T-helper 1 cell (primary cell): ENCODE measurements at places on chromosomes 6 and 20.

- DNase-seq = no peak
Measured at GRCh38 chr6:152130441-152130840, 323.0 kb downstream of the ESR1 start.

- DNase-seq = no peak
Measured at GRCh38 chr20:39378776-39379175, 416.6 kb downstream of the DHX35 start.

DNA sequence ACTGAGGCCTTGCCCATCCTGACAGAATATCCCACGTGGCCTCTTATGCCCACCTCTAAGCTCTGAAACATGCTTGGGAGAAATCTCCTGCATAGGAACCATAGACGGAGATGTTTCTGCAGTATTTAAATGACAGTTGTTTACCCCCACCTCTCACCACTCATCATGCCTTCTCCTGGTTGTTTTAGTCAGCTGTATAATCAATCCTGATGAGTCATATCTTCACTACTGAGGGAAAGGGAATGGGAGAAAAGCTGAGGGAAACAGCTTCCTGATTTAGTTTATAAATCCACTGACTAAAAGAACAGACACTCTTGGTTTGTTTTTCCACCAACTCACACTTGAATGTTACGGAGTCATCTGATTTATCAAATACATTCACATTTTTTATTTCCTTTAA, 113.2 kb upstream of the TENT5A start:
- no peak for DNase-seq

DNA sequence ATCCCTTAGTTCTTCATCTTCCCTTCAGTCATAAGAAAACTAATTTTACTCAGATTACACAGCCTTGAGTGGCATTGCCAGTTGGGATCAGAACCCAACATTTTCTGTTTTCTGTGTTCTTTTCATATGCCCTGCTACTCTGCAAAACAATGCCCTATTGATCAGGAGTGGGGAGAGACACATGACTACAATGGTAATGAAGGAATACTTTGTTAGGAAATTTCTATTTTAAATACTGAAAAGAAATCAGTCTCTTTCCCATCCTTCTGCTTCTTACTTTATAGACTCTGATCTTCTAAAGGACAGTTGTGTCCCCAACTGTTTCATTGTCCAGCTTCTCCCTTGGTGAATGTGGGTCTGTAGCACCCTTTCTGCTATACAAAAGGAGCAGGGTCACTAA, 5.5 kb upstream of the PKIB start:
- no peak for DNase-seq

GRCh38 chr20:63625771-63626423, 1.0 kb downstream of the GMEB2 start:
- DNase-seq = no peak
